GM20000 (cell line): ENCODE measurements at places on chromosomes 16 and 17.
A peak's percentile ranks its signal among the peaks of the same experiment; 100 is the strongest.

GRCh38 chr16:22353933-22354541 is 20.4 kb downstream of the CDR2 start:
- no peak for DNase-seq

DNA sequence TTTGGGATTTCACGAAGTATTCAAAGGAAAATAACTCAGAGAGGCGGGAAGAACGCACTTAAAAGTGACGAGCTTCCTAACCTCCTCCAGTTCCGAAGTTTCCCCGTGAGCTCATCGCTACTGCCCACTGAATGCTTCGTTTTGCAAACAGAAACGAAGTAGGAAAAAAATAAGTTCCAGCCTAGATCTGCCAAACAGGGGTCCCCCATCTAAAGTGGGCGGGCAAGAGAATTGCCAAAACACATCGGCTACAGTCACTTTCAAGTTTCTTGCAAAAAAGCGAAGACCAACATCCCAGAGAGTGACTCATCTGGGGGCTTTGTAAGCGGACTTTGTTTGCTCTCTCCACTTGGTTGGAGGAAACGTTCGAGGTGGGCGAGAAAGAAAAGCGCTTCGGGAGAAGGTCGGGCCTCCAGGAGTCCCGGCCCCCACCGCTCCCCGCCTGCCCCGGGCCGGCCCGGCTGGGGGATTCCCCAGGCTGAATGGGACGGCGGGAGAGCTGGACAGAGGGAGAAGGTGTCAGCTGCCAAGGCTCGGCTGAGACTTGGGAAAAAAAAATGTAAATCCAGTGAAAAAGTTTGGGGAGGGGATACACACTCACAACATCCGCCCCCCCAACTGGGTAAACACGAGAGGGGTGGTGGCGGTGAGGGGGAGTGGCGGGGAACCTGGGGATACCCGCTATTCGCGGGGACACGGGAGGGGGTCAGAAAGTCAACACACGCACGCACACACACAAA is 1.0 kb downstream of the VEZF1 start:
- peak; percentile 56 for DNase-seq

GRCh38 chr17:82590881-82591539 is 57.2 kb downstream of the WDR45B start:
- DNase-seq: no peak

GRCh38 chr17:71502443-71502842 is 618.4 kb upstream of the SOX9 start:
- DNase-seq: no peak

GRCh38 chr16:59510008-59510424 is 775.9 kb upstream of the GOT2 start:
- DNase-seq: no peak

- no peak for DNase-seq
Measured at GRCh38 chr16:19830902-19831560, 53.6 kb downstream of the GPRC5B start.

DNA sequence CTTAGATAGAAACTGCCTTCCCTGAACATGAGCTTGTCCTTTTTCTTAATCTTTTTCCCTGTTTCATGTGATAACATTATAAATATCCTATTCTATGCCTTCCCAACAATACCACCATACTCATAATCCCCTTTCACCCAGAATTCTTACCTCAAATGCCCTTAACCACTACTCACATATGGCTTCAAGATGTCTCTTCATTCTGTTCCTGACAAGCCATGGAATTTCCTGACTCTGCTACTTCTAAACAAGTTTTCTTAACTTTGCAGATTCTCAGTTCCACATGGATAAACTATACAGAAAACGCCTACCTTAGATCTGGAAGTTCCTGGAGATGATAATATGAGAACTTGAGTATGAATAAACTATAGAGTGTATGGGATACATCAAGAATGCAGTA is 1217.8 kb downstream of the CDH8 start:
- DNase-seq: no peak

DNA sequence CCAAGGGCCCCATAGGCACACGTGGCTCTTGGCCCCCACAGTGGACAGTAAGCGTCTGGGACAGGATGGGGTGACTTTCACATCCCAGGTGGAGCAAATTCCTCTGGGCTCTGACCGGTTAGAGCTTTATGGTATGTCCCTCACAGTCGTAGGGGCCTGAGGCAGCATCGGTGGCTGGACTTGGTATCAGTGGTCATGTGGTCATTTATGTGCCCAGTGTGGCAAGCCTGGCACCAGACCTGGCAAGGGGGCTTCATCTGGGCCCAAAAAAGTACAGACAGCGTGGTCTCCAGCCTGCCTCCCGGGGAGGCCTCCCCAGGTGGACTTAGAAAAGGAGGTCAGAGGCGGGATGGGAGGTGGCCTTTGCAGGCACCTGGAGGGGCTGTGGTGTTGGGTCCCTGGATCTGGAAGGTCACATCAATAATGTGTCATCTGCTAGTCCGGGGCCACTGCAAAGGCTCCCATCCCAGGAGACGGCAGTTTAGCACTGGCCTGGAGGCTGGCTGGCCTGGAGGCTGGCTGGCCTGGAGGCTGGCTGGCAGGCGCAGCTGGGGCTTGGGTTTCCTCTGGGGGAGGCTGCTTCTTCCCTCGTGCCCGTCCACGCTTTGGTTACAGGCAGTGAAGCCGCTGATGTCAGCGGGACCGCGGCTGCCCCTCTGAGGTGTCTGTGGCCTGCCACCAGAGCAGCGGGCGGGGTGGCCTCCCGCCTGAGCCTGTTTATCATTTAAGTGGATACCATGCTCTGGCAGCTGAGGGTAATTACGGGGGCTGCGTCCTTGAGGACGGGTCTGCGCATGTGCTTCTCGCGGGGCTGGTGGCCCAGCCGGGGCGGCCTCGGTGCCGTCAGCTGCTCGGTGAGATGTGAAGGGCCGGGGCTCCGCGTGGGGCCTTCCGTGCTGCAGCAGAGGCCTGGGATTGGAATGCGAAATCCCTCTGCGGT is 20.7 kb upstream of the CBX4 start:
- no peak for DNase-seq

- DNase-seq: no peak
Measured at GRCh38 chr17:61260071-61260797, 139.4 kb upstream of the TBX2 start.

- DNase-seq: no peak
Measured at GRCh38 chr17:77445760-77446532, 305.2 kb downstream of the SEC14L1 start.

- no peak for DNase-seq
Measured at GRCh38 chr17:38697061-38697820, 7.8 kb upstream of the MLLT6 start.

DNA sequence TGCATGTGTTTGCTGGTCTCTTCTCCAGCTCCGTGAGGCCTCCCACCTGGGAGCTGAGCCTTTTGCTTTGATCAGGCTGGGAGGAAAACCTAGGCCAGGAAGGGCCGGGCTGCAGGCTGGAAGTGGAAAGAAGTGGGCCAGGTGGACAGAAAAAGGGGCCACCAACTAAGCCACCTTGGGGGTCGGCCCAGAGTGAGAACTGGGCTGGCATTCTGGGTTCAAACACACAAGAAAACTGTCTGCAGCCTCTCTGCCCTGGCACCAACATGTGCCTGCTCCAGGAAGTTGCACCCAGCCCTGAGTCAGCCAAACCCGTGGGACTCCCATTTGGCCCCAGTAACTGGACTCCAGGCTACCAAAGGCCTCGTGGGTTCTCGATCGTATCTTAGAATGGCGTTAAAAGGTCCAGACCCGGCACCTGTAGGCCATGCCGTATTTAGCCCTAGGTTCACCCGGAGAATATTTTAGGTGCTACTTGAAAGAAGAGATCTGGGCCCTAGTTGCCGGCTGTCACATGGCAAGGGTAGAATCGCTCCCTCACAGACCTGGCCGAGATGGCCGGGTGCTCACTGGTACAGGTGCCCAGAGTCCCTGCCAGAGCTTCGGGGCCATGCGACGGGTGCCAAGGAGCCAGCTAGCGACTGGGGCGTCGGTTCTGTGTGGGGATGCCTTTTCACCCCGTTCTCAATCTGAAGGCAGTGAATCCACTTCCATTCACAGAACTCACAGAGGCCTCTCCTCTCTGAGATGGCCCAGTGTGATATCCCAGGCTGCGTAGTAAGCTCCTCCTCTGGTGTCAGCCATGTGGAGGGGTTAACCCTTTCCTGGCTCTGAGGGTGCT is 236.6 kb downstream of the MRTFB start:
- no peak for DNase-seq

GRCh38 chr17:65527381-65527780 is 34.1 kb downstream of the AXIN2 start:
- DNase-seq: no peak

GRCh38 chr16:1075546-1075945 is 3.0 kb downstream of the SSTR5 start:
- no peak for DNase-seq

DNA sequence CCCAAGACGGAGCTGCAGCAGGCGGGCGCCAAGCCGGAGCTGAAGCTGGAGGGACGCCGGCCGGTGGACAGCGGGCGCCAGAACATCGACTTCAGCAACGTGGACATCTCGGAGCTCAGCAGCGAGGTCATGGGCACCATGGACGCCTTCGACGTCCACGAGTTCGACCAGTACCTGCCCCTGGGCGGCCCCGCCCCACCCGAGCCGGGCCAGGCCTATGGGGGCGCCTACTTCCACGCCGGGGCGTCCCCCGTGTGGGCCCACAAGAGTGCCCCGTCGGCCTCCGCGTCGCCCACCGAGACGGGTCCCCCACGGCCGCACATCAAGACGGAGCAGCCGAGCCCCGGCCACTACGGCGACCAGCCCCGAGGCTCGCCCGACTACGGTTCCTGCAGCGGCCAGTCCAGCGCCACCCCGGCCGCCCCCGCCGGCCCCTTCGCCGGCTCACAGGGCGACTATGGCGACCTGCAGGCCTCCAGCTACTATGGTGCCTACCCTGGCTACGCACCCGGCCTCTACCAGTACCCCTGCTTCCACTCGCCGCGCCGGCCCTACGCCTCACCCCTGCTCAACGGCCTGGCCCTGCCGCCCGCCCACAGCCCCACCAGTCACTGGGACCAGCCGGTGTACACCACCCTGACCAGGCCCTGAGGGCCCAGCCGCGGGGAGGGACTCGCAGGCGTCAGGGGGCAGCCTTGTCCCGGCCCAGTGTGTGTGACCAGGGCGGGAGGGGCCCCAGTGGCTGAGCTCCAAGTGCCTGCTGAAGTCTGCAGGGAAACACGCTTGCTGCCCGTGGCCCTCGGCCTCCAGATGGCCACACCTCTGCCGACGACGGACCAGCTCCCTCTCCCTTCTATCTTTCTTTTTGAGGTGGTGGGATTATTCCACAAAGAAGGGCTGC is 3.4 kb downstream of the SOX8 start:
- no peak for DNase-seq

GRCh38 chr16:77166726-77167125 is 24.3 kb upstream of the MON1B start:
- no peak for DNase-seq

DNA sequence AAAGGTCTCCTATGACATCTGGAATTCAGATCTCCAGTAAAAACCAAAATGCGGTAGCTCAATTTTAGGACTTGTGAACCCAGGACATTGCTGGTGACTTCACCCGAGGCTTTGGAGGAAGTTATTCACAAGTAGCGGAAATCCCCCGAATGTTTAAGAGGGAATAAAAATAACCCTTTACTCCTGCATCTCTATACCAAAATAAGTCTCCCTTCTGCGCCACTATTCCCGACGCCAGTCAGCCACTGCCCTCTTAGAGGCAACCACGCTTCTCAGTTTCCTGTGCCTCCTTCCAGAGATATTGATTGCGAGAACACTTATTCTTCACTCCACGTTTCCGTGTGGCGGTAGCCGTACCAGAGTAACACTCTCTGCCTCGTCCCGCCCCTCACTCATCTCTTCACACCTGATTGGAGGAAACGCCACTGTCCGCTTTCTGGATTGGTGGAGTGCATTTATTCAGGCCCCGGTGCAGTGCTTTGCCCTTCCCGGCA is 27.4 kb downstream of the EMP2 start:
- DNase-seq: peak; percentile 91

DNA sequence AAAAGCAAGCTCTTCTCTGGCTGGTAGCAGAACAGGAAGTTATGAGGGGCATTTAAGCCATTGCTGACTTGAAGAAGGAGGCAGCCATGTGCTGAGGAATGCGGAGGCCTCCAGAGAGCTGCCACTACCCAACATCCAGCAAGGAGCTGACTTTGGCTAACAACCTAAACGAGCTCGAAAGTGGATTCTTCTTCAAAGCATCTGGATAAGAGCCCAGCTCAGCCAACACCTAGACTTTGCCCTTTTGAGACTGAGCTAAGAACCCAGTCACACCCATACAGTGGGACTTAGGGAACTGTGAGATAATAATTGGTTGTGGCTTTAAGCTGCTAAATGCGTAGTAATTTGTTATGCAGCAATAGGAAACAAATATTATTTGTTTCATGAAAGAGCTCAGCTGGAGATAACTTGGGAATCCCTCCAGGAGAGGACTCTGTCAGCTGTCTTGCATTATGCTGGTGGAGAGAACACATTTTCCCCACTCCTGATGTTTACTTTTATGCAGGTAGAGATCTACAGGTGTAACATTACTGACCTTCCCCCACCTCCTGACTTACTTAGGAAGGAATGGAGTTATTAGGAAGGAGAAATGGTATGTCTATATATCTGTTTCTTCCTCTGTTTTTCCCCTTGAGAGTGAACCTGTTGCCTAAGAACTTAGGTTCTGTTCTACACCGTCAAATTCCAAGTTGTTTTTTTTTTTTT is 52.7 kb upstream of the ZNF629 start:
- no peak for DNase-seq

DNA sequence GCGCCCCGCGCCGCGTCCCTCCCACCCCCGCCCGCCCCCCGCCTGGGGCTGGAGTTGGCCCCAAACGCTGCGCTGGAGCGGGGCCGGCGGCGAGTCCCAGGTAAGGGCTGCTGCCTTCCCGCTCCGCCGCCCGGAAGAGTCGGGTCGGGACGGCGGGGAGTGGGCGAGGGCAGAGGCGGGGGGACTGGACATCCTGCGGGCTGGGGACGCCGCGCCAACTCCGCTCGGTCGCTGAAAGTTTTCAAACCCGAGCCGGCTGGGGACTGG is 469 bp downstream of the GPRC5C start:
- DNase-seq: peak; percentile 55

GRCh38 chr17:6502142-6502541 is 54.2 kb downstream of the PITPNM3 start:
- DNase-seq: no peak

DNA sequence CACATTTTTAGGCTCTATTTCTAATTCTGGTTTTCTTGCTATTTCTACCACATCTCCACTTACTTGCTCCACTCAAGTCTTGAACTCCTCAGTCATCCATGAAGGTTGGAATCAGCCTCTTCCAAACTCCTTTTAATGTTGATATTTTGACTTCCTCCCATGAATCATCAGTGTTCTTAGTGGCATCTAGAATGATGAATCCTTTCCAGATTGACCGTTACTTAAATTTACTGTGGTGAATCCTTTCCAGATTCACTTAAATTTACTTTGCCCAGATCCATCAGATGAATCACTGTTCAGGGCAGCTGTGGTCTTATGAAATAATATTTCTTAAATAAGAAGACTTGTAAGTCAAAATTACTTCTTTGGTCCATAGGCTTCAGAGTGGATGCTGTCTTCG is 32.4 kb downstream of the CLTC start:
- no peak for DNase-seq
